ENCODE measurements at places on chromosomes 1 and 21.

DNA sequence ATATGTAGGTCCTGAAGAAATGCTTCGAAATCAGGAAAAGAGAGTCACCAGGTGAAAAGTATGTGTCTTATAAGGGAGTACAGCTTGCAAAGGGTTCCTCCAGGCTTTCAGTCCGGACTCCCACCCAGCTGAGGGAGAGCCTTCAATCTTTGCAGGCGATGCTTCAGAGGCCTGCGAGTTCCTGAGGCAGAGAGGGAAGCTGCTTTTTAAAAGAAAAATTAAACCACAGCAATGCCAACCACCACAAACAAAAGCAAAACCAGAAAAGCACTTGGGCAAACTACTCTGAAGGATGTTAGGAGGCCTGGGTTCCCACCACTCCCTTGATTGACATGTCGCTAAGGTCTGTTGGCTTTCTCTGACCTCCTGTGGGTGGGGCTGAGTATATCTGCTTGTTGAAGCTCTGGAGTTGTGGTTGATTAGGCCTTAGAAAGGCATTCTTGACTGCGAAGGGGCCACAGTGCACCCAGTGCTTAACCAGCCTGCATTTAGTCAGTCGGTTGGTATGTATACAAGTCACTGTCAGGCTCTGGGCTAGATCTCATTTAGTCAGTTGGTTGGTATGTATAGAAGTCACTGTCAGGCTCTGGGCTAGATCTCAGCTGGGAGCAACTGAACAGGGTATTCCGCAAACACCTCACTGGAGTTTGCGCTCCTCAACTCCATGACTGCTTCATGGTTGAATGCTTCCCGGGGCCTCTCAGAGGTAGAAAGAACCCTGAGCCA is 1.2 kb downstream of the NIPAL3 start:
- DNase-seq: peak; percentile 45

- no peak for DNase-seq
Measured at GRCh38 chr1:6351480-6352137, 42.0 kb downstream of the ACOT7 start.

DNA sequence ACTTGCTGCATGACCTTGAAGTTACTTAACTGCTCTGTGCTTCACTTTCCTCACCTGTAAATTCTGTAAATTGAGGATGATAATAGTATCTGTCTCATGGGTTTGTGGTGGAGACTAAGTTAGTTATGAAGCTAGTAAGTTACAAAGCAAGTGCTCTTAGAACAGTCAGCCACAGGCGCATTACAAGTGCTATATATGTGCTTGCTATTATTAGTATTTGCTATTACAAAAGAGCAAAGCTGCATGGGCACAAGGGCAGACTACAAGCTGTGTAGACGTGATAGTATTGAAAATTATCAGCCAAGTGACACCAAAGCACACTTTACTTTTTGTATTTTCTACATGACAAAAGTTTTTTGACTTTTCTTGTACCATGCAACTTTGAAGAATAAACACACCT is 150.9 kb upstream of the CTTNBP2NL start:
- DNase-seq: no peak

DNA sequence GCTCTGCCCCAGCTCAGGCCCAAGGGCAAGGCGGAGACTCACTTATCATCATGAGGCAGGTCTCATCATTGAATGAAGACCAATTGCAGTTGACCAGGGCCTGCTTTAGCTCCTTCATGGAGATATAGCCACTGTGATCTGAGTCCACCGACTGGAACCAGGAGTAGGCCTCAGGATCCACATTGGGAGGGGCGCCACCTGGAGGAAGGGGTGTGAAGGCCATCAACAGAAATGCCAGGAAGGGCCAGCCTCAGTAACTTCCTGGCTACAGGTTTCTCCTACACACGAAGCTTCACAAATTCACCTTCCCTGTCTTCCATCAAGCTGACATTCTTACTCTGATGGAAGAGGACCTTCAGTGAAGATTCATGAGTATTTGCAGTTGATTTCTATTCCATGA is 11.6 kb downstream of the PEF1 start:
- no peak for DNase-seq

GRCh38 chr1:243748706-243749283 is 101.2 kb downstream of the AKT3 start:
- peak; percentile 64 for DNase-seq

DNA sequence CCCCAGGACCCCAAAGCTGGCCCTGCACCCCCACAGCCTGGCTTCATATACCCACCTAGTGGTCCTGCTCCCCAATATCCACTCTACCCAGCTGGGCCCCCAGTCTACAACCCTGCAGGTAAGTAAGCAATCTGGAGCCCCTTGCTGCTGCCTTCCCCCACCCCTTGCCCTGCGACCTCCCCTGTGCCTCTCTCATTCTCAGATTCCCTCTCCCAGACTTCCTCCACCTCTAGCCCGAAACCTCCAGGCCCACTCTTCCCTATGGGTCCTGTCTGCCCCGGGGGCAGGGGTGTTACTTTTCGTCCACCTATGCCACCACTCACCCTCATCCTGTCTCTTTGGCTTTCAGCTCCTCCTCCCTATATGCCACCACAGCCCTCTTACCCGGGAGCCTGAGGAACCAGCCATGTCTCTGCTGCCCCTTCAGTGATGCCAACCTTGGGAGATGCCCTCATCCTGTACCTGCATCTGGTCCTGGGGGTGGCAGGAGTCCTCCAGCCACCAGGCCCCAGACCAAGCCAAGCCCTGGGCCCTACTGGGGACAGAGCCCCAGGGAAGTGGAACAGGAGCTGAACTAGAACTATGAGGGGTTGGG is 2.9 kb downstream of the SHISA4 start:
- DNase-seq: no peak

DNA sequence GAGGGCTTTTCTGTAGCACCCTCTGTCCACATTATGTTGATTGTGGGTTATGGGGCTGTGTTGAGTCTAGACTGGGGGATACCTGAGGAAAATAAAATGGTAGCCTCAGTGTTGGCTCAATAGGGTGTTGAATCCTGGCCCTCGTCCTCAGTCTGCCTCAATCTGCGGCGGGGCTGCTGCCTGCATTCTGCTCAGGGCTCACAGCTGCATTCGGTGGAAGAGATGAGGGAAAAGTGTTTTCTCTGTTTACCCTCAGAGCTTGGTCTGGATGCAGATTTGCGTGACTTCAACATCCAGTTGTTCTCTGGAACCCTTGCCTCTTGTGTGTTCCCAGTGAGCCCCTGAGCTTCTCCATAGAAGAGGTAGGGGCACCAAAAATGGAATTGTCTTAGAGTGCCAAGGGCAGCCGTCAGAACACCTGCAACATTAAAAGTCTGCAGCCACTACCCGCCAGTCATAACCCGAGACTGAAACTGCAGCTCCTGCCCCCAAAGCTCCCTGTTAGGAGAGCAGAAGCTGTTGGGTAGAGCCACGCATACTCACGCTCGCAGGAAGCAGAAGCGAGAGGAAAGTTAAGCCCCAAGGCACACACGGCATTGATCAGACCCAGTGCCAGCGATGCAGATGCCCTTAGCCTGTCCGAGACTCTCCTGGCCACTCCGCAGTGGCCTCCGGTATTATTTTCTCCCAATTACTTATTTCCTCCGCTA is 215.3 kb upstream of the C1orf174 start:
- DNase-seq: no peak

DNA sequence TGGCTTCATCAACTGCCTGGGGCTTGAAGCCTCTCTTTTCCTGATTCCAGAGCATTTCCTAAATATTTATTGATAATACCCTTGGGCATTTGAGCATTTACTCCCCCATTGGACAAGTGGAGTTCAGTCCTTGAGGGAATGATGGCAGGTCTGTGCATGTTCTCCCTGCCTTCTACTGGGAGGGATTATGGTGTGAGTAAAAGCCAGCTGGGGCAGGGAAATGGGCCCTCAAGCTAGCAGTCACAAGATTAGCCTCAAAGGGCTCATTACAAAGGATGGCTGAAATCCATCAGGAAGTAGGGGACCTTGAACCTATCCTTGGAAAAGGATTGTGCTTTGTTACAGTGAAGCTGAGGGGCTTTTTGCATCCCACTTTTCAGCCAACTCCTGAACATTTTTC is 24.2 kb upstream of the OSBPL9 start:
- no peak for DNase-seq

- DNase-seq: no peak
Measured at GRCh38 chr1:209302779-209303568, 280.5 kb upstream of the CAMK1G start.

DNA sequence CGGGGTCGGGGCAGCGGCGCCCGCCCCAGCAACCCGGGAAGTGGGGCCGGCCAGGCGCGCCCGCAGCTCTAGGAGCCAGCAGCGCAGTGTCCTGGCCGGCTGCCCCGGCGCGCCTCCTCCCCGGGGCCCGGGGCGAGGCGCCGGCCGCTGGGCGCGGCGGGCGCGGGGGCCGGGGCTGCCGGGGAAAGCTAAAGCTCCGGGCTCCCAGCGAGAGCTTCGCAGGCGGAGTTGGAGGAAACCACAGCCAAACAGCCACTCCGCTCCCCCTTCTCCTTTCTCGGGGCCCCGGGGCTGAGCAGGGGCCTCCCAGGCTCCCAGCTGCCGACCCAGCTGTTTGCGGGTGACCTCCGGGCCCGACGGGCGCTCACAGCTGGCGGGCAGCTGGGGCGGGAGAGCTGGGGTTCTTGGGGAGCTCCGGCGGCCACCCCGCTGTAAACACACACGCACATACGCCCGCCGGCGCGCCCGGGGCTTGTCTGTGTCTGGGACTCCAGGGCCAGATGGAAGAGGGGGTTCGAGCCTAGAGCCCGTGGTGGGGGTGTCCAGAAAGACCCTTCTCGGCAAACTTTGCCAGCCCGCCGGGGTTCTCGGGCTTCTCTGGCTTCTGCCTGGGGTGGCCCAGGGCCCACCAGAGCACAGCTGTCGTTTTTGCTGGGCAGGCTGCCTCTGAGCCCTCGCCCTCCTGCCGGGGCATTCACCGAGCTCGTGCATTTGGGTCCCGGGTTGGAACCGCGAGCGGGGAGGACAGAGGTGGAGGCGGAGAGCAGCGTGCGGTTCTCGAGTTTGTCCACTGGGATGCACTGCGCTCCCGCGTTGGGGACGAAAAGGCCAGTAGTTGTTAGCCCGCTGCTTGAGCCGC is 1.5 kb downstream of the AJAP1 start:
- peak; percentile 64 for DNase-seq

DNA sequence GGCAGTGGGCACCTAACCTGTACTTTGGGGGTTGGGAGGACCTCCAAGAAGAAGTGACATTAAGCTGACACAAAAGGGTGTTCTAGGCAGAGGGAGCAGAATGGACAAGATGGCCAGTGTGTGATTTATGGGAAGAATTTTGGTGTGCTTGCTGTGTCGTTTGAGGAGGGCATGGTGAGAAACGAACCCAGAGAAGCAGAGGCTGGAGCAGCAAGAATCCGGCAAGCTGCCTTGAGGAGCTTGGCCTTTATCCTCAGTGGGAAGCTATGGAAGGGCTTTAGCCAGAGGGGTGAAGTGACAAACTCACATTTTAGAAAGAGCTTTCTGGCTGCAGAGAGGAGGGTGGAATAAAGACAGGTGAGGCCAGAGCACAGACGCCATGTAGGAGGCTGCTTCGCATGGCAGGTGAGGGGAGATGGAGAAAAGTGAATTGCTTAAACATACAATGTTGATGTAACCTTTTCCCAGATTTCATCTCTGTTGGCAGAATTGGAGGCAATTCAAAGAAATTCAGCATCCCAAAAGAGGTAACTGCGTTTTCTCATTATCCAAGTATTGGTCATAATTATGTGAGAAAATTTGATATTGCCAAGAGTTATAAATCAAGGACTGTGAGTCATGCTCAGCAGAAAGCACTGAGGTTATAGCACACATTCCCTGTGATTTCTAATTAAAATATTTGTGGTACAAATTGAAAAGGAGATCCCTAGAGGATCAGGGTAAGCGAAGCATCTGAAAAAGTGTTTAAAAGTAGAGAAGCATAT is 26.5 kb downstream of the TRIM45 start:
- DNase-seq: no peak

DNA sequence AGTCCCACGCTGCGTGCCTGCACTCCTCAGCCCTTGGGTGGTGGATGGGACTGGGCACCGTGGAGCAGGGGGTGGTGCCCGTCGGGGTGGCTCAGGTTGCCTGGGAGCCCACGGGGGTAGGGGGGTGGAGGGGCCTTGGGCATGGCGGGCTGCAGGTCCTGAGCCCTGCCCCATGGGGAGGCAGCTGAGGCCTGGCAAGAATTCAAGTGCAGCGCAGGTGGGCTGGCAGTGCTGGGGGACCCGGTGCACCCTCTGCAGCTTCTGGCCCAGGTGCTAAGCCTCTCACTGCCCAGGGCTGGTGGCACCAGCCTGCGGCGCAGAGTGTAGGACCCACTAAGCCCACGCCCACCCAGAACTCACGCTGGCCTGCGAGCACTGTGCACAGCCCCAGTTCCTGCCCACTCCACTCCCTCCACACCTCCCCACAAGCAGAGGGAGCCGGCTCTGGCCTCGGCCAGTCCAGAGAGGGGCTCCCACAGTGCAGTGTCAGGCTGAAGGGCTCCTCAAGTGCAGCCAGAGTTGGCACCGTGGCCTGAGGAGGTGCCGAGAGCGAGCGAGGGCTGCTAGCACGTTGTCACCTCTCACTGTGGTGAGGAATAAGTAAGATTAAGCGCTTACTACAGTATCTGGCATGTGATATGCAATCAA is 12.8 kb downstream of the TNNI3K start:
- DNase-seq: no peak

GRCh38 chr1:225544263-225544662 is 108.7 kb downstream of the ENAH start:
- DNase-seq: no peak

DNA sequence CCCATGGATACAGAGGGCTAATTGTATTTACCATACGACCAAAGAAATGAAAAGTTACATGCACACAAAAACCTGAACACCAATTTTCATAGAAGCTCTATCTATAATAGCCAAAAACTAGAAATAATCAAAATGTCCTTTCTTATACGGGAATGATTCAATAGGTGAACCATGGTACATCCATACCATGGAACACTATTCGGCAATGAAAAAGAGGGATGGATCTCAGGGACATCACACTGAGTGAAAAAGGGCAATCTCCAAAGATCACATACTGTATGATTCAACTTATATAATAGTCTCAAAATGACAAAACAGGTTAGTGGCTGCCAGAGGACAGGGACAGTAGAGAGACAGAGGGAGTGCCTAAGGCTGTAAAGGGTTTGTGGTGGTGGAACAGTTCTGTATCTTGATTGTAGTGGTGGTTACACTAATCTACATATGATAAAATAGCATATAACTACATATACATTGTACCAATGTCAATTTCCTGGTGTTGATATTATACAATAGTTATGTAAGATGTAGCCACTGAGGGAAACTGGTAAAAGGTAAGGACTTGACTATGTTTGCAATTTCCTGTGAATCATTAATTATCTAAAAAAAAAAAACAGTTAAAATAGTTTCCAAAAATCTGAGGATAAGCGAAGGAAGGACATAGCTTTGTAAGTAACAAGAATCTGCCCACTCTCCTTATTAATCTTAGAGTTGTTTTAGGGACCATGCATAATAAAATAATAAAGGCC is 3.7 kb downstream of the RSBN1 start:
- DNase-seq: no peak

GRCh38 chr1:234554218-234554697 is 55.7 kb downstream of the IRF2BP2 start:
- no peak for DNase-seq

Measured in HTR-8/SVneo (cell line).